Memory B cell (primary cell): ENCODE measurements at places on chromosomes 1 and 21.

DNA sequence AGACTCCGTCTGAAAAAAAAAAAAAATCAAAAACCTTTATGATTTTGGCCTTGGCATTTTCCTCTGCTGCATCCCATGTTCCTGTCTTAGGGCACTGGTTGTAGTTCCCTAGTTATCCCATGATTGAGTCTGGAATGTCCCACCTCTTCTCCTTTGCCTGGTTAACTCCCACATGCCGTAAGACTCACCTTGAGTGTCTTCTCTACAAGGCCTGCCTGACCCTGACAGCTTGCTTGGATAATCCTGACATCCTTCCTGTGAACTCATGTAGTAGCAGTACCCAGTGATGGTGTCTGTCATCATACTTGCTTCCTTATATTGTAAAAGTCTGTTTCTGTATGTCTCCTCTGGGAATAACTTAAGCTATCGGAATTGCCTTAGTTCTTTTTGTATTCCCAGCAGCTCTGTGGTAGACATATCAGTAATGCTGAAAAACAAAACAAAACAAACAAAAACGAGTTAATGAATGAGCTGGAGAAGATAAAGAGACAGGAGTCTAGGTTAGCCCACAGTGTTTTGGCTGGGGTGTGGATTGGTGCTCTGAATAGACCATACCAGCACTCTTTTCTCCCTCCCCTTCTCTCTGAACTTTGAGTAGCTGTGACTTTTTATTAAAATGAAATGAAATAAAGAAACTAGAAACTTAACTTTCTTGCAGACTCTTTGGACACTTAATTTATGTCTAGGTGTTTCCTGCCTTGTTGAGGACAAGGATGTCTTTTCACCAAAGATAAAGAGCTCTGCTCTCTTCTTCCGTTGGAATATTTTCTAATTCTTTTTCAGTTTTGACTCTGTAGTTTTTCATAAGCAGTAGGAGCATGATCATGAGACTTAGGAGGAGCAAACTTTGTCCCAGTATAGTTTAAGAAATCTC is 15.1 kb downstream of the NEK7 start:
- DNase-seq, result no peak

DNA sequence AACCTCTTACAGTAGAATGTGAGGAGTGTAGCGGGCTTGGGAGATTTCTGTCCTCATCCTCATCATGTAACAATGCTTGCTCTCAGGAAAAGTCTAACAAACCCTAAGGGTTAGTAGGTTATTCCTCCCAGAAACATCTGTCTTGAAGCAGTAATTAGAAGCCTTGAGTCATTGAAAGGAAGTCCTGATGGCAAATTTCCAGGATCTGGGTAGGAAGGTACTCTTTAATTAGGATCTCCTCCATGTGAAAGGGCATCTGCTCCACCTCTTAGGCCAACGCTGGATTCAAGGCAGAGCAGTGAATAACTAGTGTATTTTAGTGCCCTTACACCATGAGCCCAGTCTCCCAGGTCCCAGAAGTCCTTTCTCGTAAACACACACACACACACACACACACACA is 106.6 kb upstream of the BARHL2 start:
- no peak for DNase-seq

DNA sequence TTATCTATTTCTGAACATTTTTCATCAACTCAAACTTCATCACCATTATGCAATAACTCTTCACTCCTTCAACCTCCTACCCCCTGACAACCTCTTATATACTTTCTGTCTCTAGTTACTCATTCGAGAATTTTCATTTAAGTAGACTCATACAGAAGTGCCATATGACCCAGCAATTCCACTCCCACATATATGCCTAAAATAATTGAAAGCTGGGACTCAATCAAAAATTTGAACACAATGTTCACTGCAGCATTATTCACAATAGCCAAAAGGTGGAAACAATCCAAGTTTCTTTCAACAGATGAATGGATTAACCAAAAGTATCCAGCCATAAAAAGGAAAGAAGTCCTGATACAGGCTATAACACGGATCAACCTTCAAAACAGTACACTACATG is 24.1 kb downstream of the COL11A1 start:
- no peak for DNase-seq

DNA sequence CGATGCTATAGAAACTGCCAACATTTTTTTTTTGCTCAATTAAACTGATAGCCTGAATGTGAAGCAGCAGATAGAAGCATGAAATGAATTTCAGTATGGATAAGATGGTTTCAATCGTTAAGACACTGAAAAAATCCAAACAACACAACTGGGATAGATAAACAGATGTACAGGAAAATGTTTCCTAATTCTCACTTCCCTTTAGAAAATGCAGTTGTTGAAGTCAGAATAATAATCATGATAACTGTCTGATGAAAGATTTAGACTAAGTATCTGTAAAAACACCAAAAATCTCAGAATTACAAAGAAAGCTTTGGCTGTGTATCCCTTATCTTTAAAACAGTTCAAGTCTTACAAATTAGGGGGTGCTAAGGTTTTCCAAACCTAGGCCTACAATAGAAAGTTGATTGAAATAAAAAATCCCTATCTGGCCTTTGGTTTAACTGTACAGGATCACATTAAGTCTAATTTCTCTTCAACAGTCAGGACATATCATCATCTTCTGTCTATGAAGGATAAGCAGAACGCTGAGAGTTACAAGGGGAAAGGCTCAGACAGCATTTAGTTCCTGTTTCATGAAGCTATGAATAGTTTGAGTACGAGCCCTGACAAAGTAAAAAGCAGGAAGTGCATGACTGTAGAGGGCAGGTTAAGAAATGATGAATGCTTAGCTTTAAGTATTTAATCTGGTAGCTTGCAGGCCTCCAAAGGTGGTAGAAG is 203.2 kb downstream of the APP start:
- DNase-seq, result no peak

- DNase-seq, result peak; percentile 19
These were observed 8.1 kb upstream of the INKA2 start for GRCh38 chr1:111747282-111747734.

GRCh38 chr21:42285569-42286245 is 29.5 kb downstream of the TFF3 start:
- DNase-seq, result no peak

DNA sequence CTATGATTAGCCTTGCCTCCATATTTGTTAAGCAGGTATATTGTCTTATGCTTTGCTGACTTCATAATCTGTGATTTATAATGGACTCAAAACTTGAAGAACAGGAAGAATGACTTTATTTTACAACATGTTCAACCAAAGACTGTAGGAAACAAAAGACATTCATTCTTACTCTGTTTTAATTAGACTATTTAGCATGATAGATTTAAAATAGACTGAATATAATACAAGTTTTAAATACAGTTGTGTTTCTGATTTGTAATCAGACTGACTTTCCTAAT is 63.1 kb downstream of the CDC14A start:
- DNase-seq, result no peak
